ENCODE measurements at places on chromosomes 1 and 21.

DNA sequence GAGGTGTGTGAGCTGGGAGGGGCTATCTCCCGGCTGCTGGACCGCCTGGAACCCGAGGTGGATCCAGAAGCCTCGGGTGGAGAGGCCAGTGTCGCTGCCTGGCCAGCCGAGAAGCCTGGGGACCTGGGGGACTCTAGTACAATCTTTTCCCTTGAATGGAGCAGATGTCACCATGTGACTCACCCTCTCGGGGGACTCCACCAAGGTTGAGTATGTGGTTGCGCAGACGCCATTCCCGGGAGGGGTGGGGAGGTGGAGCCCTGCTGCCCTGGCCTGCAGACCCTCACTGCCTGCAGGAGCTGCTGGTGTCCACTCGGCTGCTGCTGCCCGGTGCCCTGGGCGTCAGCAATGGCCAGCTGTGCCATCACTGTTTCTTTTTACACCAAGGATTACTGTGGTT, 40.3 kb downstream of the TP73 start:
- DNase-seq: no peak

DNA sequence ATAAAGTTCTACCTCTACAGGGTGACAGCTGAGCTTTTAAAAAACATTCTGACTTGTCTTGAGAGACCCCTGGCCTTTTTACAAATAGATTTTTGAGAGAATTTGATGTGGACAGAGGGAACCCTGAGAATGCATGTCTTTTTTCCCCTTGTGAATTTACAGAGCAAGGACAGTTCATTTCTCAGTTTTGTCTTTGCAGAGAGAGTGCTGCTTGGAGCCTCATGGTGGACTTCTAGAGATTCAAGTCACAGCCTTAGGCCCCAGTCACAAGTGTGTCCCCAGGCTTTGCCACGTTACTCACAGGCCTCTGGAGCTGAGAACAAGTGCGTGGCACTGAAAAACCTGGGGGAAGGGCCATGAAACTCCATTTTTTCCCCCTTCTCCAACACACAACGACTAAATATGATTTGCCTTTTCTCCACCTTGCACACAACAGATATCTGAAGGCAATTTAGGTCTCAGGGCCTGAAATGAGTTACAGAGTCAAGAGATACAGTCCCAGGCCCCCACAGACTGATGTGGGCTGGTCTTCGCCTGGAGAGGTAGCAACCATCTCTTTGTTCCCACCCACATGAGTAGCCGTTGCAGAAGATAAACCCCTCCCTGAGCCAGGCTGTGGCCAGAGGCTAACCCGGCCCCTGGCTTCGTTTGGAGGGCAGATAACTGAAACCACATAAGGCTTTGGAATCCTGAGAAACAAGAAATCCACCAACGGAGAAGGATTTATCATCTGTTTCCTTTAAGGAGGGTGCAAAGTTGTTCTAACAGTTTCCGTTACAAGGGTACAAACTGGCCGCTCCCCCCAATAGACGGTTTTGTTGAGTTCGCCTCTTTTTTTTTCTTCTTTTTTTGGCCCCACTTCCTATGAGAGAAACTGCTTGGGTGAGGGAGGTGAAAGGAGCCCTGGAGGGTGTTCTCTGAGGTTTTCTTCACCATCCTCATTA, 1.0 kb upstream of the PIGV start:
- DNase-seq: peak; percentile 86

- no peak for DNase-seq
These were observed 297.4 kb downstream of the ST6GALNAC3 start for GRCh38 chr1:76371941-76372340.

- DNase-seq: peak; percentile 64
These were observed 592 bp downstream of the ZNF692 start for GRCh38 chr1:248858096-248858890.

DNA sequence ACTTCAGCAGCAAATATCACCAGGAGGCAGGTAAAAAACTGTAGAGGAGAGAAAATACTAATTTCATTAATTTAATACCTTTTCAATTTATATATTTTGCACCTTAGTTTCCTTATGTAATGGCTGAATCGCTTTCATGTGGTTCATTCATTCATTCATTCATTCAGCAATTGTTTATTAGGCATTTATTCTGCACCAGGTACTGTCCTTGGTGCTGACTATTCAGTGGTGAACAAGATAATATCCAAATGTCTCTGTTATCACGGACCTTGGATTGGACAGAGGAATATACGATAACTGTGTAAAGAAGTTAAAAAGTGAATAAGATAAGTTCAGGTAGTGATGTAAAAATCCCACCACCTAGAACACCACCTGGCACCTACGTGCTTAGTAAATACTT, 28.8 kb downstream of the TSPAN2 start:
- peak; percentile 4 for DNase-seq

DNA sequence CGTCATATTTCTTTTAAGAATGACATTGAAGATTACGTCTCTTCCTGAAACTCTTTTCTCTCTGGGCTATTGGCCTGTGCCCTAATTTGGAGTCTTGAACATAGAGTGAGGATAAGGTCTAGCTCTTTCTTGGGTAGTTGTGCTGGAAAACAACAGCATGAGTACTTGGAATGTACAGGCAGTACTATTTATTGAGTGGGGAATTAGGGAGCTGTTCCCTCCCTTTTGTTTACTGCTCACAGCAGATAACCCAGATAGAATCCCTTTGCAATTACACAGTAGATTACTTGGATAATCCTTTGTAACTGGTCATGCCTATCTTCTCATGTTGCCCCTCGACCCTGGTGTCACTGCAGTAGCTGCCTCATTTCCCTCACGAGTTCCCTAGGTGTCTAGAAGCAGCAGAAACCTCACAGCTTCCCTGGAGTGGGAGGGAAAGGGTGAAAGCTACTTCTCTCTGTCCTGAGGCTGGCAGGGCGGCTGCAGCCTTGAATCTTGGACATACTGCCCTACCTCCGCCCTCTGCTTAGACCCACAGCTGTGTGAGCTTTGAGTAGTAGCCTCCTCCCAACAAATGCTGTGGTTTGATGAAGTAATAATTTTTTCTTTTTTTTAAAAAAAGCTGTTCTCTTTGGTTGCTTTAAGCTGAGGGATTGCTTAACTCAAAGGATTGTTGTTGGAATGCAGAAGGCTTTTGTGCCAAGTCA, 70.6 kb downstream of the FGGY start:
- peak; percentile 94 for DNase-seq

DNA sequence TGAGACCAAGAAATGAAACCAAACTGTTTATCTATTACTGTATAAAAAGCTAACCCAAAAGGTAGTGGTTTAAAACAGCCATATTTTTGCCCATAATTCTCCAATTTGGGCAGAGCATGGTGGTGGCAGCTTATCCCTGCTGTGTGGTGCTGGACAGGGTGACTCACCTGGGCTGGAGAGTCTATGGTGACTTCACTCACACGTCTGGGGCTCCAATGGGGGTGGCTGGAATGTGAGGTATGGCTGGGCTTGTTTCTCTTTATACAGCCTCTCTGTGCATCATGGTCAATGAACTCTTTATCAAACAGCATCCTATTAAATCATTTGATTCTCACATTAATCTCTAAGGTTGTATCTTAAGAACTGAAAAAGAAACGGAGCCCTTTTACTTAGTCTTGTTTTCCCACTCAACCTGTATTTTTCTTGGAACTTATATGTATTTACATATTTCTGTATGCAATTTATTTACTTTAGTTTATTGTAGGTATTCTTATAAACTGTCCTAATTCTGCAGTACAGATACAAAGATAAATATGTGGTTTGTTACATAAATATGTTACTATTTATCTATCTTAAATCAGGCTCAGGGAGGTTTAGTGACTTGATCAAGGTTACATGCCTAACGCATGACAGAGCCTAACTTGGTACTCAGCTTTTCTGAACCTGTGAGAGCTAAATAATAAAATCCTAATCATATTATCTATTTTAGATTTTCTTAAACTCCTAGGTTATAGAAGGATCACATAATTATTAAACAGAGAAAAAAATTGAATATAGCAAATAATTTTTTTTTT, 37.5 kb upstream of the WLS start:
- DNase-seq: peak; percentile 62

DNA sequence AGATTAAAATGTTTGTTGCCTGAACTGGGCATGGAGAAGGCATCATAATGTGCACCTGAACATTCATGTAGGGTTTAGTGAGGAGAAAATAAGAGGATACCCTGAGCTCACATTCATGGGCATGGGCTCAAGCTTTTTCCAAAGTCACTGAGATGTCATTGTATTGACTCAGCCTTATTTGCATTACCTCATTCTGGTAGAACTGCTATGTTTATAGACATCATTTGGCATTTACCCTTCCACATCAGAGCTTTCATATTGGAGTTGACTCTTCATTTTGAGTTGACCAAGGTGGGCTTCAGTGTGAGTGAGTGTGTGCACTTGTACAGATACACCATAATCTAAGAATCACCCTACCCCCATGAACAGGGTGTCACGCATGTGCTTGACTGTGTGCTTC, 143.2 kb downstream of the PBX1 start:
- peak; percentile 71 for DNase-seq

GRCh38 chr1:6497215-6497866, 5.9 kb upstream of the PLEKHG5 start:
- no peak for DNase-seq

DNA sequence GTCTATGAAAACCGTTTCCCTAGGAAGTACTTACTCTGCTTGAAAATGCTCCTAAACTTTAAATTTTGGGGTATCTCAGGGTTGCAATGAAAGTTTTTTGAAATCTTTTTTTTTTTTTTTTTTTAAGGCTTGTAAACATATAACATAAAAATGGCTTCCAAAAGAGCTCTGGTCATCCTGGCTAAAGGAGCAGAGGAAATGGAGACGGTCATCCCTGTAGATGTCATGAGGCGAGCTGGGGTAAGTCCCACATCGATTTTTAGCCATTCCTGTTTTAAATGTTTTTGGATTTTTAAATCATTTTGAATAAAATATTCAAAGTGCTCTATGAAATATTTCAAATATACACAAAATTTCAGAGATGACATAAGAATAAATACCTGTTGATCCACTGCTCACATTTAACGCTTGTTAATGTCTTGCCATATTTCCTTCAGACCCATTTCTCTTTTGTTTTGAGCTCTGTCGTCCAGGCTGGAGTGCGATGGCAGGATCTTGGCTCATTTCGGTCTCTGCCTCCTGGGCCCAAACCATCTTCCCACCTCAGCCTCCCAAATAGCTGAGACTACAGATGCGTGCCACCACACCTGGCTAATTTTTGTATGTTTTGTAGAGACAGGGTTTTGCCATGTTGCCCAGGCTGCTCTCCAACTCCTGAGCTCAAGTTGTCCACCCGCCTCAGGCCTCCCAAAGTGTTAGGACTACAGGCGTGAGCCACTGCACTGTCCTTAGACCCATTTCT, 1.3 kb downstream of the PARK7 start:
- peak; percentile 8 for DNase-seq

DNA sequence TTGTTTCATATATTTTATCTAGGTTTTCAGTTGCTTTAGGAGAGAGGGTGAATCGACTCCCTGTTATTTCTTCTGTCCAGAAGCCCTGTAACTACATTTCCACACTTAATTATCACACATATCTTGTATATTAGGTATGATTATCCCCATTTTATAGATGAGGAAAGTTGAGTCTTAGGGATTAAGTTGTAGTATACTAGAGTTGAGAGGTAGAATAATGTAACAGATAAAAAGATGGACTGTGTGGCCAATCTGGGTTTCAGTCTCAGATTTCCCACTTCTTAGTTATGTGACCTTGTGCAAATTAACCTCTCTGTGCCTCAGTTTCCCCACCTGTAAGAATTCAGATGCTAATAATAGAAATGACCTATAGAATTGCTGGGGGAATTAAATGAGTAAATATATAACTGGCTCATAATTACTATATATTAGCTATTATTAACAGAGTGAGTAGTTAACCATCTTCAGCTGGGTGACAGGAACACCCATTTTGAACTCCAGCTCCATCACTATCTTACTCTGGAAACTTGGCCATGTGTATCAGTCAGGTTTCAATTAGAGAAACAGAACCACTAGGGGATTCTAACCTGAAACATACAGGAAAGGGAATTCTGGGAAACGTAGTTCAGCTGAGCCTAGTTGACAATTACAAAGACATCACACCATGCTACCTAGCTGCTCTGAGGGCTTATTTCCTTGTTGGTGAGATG, 20.4 kb upstream of the FOXO6 start:
- DNase-seq: no peak

- DNase-seq: no peak
These were observed 60.3 kb upstream of the ZNF648 start for GRCh38 chr1:182121787-182122186.

DNA sequence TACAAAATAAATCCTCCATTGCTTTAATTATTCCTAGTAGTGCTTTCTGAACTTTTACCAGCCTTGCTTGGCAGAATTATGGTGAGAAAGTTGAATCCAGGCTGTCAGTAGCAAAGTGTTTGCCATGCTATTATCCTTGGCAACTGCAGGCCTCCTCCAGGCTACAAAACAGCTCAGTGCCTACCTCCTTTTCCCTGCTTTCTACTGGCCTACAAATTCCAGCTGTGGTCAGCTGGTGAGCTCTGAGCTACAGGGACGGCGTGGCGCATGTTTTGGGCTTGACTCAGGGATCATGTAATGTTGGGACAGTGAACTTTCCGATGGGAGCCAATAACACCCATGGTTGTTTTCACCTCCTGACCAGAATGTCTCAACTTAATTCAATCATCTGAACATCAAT, 456.1 kb upstream of the ADAMTS5 start:
- DNase-seq: peak; percentile 95

- no peak for DNase-seq
These were observed 63.5 kb upstream of the EDN2 start for GRCh38 chr1:41547781-41548560.

- DNase-seq: no peak
These were observed 16.6 kb downstream of the GRIK3 start for GRCh38 chr1:37017720-37018119.

DNA sequence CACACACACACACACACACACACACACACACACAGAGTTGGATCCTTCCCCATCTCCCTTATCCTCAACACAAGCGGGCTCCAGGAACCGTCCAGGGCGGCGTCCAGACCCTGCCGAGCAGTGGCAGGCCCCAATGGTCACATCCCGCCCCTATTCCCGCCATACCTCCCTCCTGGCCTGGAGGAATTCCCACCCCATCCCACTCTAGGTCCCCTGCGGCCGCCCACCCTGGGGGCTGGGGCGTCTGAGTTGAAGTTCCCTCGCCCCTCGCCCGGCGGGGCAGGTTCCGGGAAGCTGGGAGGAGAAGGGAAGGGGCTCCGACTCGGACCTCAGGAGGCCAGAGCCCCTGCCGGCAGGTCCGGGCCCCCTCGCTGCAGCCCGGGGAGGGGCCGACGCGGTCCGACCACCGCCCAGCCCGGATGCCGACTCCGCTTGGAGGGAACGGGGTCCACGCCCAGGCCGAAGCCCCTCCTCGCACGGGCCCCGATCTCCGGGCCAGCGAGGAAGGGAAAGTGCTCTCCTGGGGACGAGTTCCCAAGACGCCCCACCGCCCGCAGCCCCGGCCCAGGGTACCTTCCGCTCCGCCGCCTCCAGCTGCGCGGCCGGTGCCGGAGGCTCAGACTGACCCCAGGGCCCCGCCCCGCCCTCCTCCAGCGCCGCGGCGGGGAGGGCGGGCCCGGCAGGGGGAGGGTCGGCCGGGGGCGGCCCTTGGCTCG, at the start of gene RHOC:
Gene RHOC (minus strand): TSS at position 623 of the 716 bp plus-strand sequence. CDS start 3,328 bp downstream, outside the sequence.
- peak; percentile 56 for DNase-seq

DNA sequence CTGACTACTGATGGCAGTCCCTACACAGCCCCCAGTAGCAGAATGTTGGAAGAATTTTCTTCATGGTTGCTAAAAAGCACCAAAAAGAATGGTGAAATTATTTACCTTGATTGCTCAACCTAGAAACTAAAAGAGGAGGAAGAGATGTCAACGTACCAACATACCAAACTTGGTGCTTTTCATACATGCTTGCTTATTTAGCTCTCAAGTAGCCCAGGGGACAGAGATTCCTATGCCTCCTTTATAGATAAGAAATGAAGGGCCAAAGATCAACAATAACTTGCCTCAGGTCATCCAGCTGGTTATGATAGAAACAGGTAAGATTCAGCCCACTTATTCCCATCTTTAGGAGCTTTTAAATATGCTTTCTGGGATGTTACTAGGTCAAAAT, 170.6 kb downstream of the PIGK start:
- no peak for DNase-seq
